ENCODE measurements at places on chromosomes 7 and 10.

DNA sequence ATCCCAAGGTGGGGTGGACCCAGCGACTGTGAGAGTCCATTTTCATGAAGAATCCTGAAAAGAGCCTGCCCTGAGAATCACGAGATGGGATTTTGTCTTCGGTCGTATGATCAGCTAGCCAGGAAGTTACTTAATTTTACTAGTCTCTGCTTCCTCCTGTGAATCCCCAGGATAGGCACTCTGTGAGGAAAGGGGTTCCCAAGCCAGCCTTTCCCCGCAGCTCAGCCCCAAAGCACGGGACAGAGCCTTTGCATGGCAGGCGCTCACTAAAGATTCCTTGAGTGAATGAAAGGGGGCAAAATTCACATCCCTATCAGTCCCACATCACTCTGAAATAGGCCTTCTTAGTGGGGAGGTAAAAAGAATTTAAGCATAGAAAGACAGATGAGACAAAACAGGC lies 219.6 kb downstream of the ADARB2 start:
- no peaks in the 10 kb centered on the region for H3K36me3 ChIP-seq
- no peaks in the 10 kb centered on the region for H3K27me3 ChIP-seq
- no peak for DNase-seq
- H3K27ac ChIP-seq = no peak overlapping the region

DNA sequence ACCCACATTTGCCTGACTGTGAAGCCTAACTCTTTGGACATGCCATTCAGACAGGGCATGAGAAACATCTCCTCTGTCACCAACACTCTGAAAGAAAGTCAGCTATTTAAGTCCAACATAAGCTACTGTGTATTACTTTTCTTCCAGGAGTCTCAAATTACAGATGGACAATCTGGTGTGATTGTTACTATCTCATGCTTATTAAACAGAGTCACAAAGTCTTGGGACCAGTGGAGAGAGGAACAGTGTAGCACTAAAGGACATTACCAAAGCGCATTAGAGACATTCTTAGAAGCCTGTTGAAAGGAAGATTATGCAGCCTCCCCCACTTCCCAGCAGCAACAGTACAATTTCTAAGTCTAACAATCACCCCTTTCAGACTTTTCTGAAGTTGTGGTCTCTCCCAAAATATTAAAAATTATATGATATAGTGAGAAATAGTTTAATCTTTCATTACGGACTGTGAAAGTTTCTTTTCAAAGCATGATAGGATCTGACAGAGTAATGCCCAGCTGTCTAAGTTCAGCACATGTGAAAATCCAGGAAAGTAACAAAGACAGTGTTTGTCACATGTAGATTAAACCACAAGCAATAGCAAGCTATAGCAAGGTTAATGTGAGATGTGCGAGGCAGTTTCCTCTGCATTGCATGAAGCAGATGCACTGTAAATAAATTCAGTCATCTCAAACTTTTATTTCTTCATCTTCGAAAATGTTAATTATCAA lies 280.9 kb upstream of the FZD8 start:
- H3K36me3 ChIP-seq = no peaks in the 10 kb centered on the region
- H3K4me3 ChIP-seq = no peak overlapping the region
- H3K4me1 ChIP-seq = peaks cover 33% of the 10 kb centered on the region
- no peak overlapping the region for H3K27ac ChIP-seq
- DNase-seq = no peak
- no peaks in the 10 kb centered on the region for H3K27me3 ChIP-seq

GRCh38 chr7:75721426-75721825 lies 17.3 kb downstream of the HIP1 start:
- H3K27ac ChIP-seq = no peak overlapping the region
- no peaks in the 10 kb centered on the region for H3K4me1 ChIP-seq
- peaks cover 9% of the 10 kb centered on the region for H3K27me3 ChIP-seq
- no peaks in the 10 kb centered on the region for H3K36me3 ChIP-seq
- H3K4me3 ChIP-seq = no peak overlapping the region
- DNase-seq = no peak

DNA sequence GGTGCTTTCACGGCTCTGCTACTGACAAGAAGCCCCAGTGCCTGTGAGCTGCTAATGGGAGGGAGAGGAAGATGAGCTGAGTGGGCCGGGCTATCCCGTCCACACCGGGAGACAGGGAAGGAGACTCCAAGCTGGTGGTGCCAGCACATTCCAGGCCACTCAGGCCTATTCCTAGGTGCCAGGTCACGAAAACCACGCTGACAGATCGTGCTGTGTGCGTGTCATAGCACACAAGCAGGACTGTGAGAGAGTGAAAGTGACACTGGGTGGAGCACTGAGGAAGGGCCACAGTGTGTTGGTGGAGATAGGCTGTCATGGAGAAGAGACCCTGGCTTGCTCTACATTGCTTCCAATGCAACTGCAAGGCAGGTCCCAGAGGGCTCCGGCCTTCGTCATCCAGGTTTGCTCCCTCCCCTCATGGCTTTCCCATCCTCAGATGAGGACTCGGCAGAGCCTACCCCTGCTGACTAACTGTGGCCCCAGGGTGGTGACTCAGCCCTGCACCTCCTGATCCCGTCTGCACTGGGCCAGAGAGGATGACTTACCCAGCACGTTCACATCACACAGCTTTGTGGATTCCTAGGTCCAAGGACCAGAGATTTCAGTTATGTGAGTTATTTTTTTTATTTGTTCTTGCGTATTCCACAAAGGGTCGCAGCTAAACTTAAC lies 167.3 kb downstream of the EGFR start:
- H3K4me3 ChIP-seq = no peak overlapping the region
- DNase-seq = no peak
- no peak overlapping the region for H3K27ac ChIP-seq
- peaks cover 15% of the 10 kb centered on the region for H3K4me1 ChIP-seq

- no peak overlapping the region for H3K27ac ChIP-seq
- no peaks in the 10 kb centered on the region for H3K4me1 ChIP-seq
- H3K4me3 ChIP-seq = no peak overlapping the region
These were observed 150.0 kb downstream of the ZNF33B start for GRCh38 chr10:42488416-42488815.
